ENCODE measurements at places on chromosomes 3 and 15.

- no peak for DNase-seq
Measured at GRCh38 chr15:71686221-71687050, 123.9 kb upstream of the NR2E3 start.

DNA sequence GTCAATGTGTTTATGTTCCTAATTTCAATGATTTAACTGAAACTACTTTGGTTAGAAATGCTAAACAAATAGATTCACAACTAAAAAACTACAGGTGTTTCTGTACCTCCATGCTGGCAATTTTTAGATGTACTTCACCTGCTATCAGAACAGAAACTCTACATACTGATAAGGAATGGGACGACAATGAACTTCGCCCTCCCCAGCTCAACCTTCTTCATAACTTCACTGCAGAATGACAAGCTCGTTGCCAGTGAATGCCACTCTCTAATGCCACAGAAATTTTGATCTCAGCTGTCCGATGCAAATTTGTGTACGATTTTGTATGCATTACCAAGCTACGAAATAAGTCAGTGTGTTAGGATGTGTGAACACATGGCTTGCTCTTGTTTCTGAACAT is 133.4 kb downstream of the FOXP1 start:
- no peak for DNase-seq

DNA sequence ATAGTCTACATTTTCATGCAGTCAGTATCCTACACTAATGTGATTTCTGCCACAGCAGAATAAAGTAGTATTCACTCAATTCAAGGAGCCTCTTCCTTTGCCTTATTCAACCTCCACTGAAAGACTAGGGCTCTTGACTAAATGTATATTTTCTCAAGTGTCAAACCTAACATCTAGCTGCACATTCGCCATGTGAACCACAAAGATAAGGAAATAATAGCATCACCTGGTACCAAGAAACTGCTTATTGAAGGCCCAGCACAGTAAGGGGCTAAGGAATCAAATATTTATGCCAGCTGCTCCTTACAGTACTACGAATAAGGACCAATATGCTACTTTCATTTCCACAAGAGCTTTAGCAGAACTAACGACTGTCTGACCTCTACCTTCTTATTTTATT is 1.3 kb downstream of the SRP14 start:
- DNase-seq: no peak

GRCh38 chr3:189685291-189685690 is 54.1 kb downstream of the TP63 start:
- DNase-seq: no peak

- DNase-seq: peak; percentile 5
Measured at GRCh38 chr3:24299246-24299805, 195.3 kb downstream of the THRB start.

- no peak for DNase-seq
Measured at GRCh38 chr15:92879949-92880725, 20.0 kb upstream of the CHD2 start.

- no peak for DNase-seq
Measured at GRCh38 chr3:4525560-4526223, 32.5 kb downstream of the ITPR1 start.

DNA sequence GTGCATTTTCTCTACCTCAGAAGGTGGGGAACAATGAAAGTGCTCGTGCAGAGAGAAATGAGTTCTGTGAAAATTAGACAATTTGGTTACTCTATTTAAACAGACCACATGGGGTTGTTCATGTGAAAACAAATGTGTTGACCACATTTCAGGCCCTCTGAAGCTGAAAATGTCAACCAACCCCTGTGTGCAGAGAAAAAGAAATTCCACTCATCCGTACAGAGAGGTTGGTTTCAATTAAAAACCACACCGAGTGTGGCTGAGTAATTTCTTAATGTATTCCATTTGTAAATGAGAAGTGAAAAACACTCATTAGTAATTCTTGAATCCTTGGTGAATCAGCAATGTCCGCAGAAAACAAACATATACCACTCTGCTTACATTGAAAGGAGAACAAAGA is 46.9 kb upstream of the SLC7A14 start:
- no peak for DNase-seq

GRCh38 chr3:140942221-140943104 is 827 bp downstream of the SLC25A36 start:
- peak; percentile 35 for DNase-seq

DNA sequence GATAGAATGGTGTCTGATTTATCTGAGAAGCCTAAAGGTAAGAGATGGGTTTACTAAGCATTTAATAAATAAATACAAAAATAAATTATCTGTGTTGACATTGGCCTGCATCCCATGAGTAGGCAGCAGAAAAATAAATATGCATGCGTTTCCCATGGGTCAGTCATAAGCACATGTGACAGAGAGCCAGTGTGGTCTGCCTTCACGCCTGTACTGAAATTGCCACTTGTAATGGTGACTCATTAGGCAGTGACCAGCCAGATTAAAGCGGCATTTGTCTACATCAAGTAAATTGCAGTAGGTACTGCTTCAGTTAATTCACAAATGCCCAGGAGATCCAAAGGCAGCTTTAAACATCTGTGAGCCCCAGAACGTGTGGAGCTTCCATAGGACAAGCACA is 399.6 kb downstream of the NAALADL2 start:
- DNase-seq: no peak

DNA sequence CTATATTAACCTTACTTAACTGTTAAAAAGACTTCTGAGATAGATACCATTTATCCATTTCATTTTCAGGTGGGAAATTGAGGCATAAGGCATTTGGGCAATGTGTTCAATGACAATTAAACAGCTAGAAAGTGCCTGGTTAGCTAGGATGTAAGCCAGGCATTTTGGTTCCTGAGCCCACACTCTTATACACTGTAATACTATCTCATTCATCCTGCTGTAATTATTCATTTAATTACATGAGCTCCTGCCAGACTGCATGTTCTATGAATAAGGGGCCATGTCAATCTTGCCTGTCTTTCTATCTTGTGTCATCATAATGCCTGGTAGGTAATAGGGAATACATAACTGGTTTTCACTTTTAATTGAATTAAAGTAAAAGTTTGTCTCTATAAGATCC is 74.0 kb downstream of the RBMS3 start:
- no peak for DNase-seq

- no peak for DNase-seq
Measured at GRCh38 chr3:183449391-183449790, 21.0 kb upstream of the MCF2L2 start.

GRCh38 chr3:151567477-151567876 is 106.6 kb upstream of the IGSF10 start:
- no peak for DNase-seq

DNA sequence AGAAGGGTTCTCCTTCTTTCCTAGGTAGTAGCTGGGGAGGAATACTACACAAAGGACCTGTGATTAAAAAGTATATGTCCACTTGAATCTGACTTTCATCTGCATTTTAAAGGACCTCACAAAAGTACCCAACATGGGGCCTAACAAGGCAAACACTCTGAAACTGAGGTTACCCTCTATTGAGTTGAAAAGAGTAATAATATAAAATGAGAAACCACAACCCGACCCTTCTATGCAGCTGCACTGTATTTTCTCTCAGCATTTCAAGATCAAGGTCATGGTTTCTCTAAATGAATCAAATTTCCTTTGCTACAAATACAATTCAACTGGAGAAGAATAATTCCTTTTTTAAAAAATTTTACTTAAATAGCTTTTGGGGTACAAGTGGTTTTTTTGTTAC is 106.3 kb downstream of the DMXL2 start:
- no peak for DNase-seq
